ENCODE measurements at places on chromosomes 4 and X. TPM values are rescaled to one million over a fixed set of nuclear protein-coding genes. Genes with fewer than 3 reads are reported as not detected.

DNA sequence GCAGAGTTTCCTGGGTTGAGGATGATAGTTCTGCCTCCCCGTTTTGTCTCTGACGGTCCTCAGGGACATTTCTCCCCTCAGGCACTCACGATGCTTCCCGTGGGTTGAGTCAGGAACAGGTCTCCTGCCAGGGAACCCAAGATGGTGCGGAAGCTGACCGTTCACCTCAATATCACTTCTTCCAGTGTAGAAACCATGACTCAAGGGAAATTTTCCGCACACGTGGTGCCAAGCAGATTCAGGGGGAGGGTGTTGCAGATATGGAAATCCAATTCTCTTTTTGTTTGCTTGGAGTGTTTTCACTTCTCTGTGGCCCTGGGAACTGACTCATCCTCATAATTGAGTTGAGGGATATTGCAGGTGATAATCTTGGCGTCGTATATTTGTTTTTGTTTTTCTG, 46.7 kb downstream of the CXorf49B start:
- H3K36me3 ChIP-seq = no peaks in the 10 kb centered on the region
- no peak overlapping the region for H3K4me3 ChIP-seq
- no peaks in the 10 kb centered on the region for H3K27me3 ChIP-seq
- no peaks in the 10 kb centered on the region for H3K4me1 ChIP-seq

DNA sequence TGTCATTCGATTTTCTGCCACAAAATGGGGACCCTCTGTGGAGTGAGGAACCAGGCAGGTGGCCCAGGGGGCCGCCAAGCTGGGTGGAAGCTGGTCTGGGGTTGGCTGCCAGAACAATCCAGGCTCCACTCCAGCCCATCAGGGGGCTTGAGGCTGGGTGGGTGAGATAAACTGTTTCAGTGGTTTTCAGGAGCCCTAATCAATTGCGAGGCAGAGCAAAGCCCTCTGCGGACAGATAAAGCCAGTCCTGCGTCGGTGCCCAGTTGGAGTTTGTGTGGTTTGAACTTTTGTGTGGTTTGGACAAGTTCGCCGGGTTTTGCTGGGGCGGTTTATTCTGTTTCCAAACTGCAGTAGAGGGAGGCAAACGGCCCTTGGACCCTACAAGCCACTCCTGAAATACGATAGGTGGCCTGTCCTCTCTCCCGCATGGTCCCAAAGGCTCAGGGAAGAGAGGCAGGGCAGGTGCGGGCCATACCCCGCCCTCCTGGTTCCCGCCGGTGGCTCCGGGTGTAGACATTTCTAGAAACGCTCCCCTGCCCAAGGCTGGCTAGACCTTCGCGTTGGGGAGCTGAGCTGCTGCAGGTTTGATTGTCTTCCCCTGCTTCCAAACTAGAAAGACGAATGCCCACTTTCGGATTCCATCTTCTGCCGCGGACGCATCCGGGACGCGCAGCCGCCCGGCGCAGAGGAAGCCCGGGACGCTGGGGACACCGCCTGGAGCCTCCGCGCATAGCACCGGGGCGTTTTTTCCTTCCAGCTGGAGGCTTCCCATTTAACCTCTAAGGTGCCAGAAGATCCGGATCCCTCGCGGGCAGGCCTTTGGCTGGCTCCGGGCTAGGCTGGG, 169.0 kb upstream of the BCOR start:
- H3K4me3 ChIP-seq = peak overlapping the region; percentile 42
- H3K27me3 ChIP-seq = no peaks in the 10 kb centered on the region
- peak overlapping the region; percentile 72 for H3K27ac ChIP-seq
- peaks cover 6% of the 10 kb centered on the region for H3K4me1 ChIP-seq

GRCh38 chr4:53620956-53621355, 29.7 kb upstream of the LNX1 start:
- no peak for DNase-seq
- peaks cover 2% of the 10 kb centered on the region for H3K4me1 ChIP-seq
- no peak overlapping the region for H3K4me3 ChIP-seq
- no peaks in the 10 kb centered on the region for H3K27me3 ChIP-seq
- H3K27ac ChIP-seq = no peak overlapping the region

GRCh38 chrX:65634732-65635131, 32.7 kb upstream of the MSN start:
- peaks cover 1% of the 10 kb centered on the region for H3K4me1 ChIP-seq
- H3K27ac ChIP-seq = peak overlapping the region; percentile 18
- no peaks in the 10 kb centered on the region for H3K27me3 ChIP-seq
- no peak for DNase-seq
- H3K36me3 ChIP-seq = no peaks in the 10 kb centered on the region
- no peak overlapping the region for H3K4me3 ChIP-seq

DNA sequence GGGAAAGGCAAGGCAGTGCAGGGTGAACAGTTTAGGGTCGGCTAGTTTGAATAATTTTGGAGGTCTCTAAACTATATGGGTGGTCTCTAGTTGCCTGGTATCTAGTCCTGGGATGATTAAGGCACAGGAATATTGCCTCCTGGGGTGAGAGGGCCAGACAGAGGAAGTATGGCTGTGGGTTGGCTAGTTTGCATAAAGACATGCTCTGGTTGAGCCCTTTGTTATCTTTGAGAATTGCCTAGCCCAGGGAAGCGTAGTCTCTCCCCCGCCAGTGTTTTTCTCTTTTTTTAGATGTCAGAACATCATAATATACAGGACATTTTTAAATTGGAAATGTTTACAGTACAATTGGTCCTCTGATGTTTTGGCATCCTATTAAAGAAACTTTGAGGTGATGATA, 163.5 kb downstream of the PWWP3B start:
- no peak for DNase-seq
- no peaks in the 10 kb centered on the region for H3K36me3 ChIP-seq
- no peaks in the 10 kb centered on the region for H3K27me3 ChIP-seq
- no peaks in the 10 kb centered on the region for H3K4me1 ChIP-seq
- H3K27ac ChIP-seq = no peak overlapping the region

- H3K4me3 ChIP-seq = no peak overlapping the region
- DNase-seq = no peak
- H3K27me3 ChIP-seq = no peaks in the 10 kb centered on the region
Measured at GRCh38 chr4:2592572-2592971, 56.1 kb downstream of the FAM193A start.

GRCh38 chr4:86664959-86665358, 70.8 kb downstream of the PTPN13 start:
- H3K4me3 ChIP-seq = no peak overlapping the region
- no peak overlapping the region for H3K27ac ChIP-seq
- peaks cover 2% of the 10 kb centered on the region for H3K4me1 ChIP-seq
- H3K27me3 ChIP-seq = no peaks in the 10 kb centered on the region
- no peaks in the 10 kb centered on the region for H3K36me3 ChIP-seq

DNA sequence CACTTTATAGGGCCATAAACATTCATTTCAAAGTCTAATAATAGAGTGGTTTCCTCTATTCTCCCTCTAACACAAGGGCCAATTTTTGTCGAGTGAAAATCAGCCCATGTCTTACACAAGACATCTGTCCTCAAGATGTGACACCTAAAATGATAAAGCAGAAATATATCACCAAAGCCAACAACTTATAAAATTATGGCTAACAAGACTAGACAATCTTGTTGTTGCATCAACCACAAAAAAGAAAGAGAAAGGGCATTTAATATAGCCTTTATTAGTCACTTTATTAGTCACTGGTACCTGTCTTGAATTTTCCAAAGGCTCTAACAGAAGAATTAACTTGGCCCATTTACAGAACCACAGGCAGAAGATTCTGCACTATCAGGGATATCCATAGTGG, 161.6 kb downstream of the SMIM20 start:
- no peak overlapping the region for H3K4me3 ChIP-seq
- no peaks in the 10 kb centered on the region for H3K36me3 ChIP-seq
- no peak overlapping the region for H3K27ac ChIP-seq
- DNase-seq = no peak
- no peaks in the 10 kb centered on the region for H3K27me3 ChIP-seq

- peaks cover 3% of the 10 kb centered on the region for H3K4me1 ChIP-seq
- peak; percentile 28 for DNase-seq
- H3K36me3 ChIP-seq = no peaks in the 10 kb centered on the region
- H3K27ac ChIP-seq = no peak overlapping the region
Measured at GRCh38 chr4:3439391-3439790, 2.4 kb upstream of the HGFAC start.

- no peaks in the 10 kb centered on the region for H3K36me3 ChIP-seq
- no peak for DNase-seq
- no peak overlapping the region for H3K4me3 ChIP-seq
- no peak overlapping the region for H3K27ac ChIP-seq
- H3K4me1 ChIP-seq = no peaks in the 10 kb centered on the region
Measured at GRCh38 chrX:115988825-115989224, 181.7 kb upstream of the AGTR2 start.

GRCh38 chr4:1567808-1568581, 116.1 kb downstream of the FAM53A start:
- H3K36me3 ChIP-seq = no peaks in the 10 kb centered on the region
- no peaks in the 10 kb centered on the region for H3K27me3 ChIP-seq
- no peak overlapping the region for H3K4me3 ChIP-seq
- H3K27ac ChIP-seq = no peak overlapping the region
- H3K4me1 ChIP-seq = no peaks in the 10 kb centered on the region

DNA sequence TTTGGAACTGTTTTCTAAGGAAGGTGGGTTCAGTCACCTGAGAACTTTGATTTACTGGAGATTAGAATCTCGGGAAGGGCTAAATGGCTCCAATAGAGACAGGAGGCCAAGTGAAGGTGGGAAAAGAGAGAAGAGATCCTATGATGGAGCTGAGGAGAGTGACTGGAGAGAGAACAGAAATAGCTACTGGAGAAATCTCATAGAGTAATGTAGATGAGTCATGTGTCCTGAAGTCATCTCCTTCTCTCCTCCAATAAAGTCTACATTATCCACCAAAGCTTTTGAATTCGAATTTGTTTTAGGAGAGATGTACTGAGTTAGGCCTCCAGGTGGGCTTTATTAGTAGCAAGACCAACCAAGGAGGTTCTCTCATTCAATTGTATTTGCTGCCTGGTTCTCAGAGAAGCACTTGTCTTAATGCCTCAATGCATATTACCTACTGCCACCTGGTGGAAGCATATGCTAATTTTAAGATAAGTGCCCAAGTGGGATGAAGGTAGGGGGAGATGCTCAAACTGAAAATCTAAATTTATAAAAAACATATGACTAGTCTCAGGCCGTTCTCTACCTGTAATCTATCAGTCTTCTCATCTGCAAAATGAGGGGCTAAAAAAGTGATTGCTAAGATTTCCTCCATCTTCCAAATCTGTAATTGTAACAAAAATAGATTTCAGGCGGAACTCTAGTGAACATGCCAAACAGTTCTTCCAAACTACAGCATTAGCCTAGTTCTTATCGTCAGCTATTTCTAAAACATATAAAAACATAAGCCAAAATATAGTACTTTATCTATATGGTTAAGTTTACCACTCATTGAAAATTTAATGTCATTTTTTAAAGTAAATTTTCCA, 24.4 kb downstream of the TXK start:
- no peak overlapping the region for H3K4me3 ChIP-seq
- no peaks in the 10 kb centered on the region for H3K27me3 ChIP-seq
- no peak overlapping the region for H3K27ac ChIP-seq
- no peaks in the 10 kb centered on the region for H3K36me3 ChIP-seq
- DNase-seq = no peak

DNA sequence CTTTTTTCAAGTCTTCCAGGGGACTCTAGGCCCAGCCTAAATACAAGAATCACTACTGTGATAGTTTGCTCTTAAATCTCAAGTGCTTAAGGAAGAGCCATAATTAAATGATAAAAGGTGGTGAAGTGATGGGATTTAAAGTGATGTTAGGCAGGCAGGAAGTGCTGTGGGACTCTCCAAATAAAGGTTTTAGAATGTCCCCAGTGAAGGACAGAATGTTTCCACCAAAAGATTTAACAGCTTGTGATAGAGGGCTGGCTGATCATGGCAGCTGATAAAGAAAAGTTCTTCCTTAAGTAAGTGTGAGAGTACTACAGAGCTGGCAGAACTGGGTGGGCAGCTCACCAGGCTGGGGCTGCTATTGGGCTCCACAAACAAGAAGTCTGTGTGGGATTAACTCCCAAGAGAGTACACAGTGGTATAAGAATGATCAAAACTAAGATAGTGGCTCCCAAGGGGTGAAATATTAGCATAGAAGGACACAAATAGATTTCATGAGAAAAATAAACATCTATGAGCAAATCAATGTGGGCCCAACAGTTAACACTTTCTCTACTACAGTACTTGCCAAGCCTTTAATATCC, 637.2 kb upstream of the CPEB2 start:
- H3K4me1 ChIP-seq = no peaks in the 10 kb centered on the region
- no peak overlapping the region for H3K27ac ChIP-seq
- no peak overlapping the region for H3K4me3 ChIP-seq
- H3K27me3 ChIP-seq = no peaks in the 10 kb centered on the region

- H3K27ac ChIP-seq = no peak overlapping the region
- no peaks in the 10 kb centered on the region for H3K4me1 ChIP-seq
- no peak for DNase-seq
- H3K27me3 ChIP-seq = no peaks in the 10 kb centered on the region
- H3K4me3 ChIP-seq = no peak overlapping the region
- no peaks in the 10 kb centered on the region for H3K36me3 ChIP-seq
Measured at GRCh38 chr4:87570290-87570805, 38.0 kb upstream of the DSPP start.

GRCh38 chr4:94621491-94622080, 136.2 kb upstream of the BMPR1B start:
- no peaks in the 10 kb centered on the region for H3K4me1 ChIP-seq
- H3K36me3 ChIP-seq = no peaks in the 10 kb centered on the region
- no peak overlapping the region for H3K4me3 ChIP-seq
- no peaks in the 10 kb centered on the region for H3K27me3 ChIP-seq
- no peak for DNase-seq
- peak overlapping the region; percentile 29 for H3K27ac ChIP-seq

GRCh38 chrX:39886282-39886681, 211.5 kb downstream of the BCOR start:
- no peaks in the 10 kb centered on the region for H3K4me1 ChIP-seq
- H3K36me3 ChIP-seq = no peaks in the 10 kb centered on the region
- H3K4me3 ChIP-seq = no peak overlapping the region
- H3K27ac ChIP-seq = no peak overlapping the region

DNA sequence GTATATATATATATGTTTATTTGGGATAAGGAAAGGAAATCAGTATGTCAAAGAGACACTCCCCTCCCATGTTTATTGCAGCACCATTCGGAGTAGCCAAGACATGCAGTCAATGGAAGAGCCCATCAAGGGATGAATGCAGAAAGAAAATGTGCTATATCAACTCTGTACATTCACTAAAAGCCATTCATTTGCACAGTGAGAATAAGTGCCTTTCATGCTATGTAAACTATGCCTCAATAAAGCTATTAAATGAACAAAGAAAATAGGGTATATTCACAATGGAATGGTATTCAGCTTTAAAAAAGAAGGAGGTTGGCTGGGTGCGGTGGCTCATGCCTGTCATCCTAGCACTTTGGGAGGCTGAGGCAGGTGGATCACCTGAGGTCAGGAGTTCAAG, 20.3 kb downstream of the CD99 start:
- H3K4me1 ChIP-seq = peaks cover 28% of the 10 kb centered on the region
- no peak overlapping the region for H3K4me3 ChIP-seq
- no peak for DNase-seq
- no peaks in the 10 kb centered on the region for H3K27me3 ChIP-seq

- H3K4me3 ChIP-seq = no peak overlapping the region
- peaks cover 2% of the 10 kb centered on the region for H3K4me1 ChIP-seq
- no peaks in the 10 kb centered on the region for H3K27me3 ChIP-seq
- no peaks in the 10 kb centered on the region for H3K36me3 ChIP-seq
- no peak for DNase-seq
- H3K27ac ChIP-seq = no peak overlapping the region
Measured at GRCh38 chr4:2887343-2887742, 43.7 kb downstream of the ADD1 start.

GRCh38 chr4:168647646-168648375, 151.0 kb downstream of the PALLD start:
- H3K4me3 ChIP-seq = no peak overlapping the region
- H3K36me3 ChIP-seq = no peaks in the 10 kb centered on the region
- H3K27ac ChIP-seq = no peak overlapping the region
- no peaks in the 10 kb centered on the region for H3K27me3 ChIP-seq
- peaks cover 6% of the 10 kb centered on the region for H3K4me1 ChIP-seq

Gene FMR1NB
- total RNA-seq = not detected

Gene MAGEA1
- total RNA-seq = not detected

Gene INTU
- total RNA-seq = 23.2 TPM

Gene ETDA
- not detected for total RNA-seq

Gene STIM2
- total RNA-seq = 40.2 TPM
